ENCODE measurements at places on chromosomes 7 and 10. TPM values are rescaled to one million over a fixed set of nuclear protein-coding genes. Genes with fewer than 3 reads are reported as not detected.

STX1A gene
- total RNA-seq, result 8.5 TPM

AOC1 gene
- total RNA-seq, result not detected

PDE1C gene
- 10.2 TPM for total RNA-seq

GRCh38 chr10:120011359-120012130, 119.0 kb downstream of the SEC23IP start:
- no peak for DNase-seq

All from Caki2 (cell line).